ENCODE measurements at places on chromosomes 7 and 10.
A peak's percentile ranks its signal among the peaks of the same experiment; 100 is the strongest.

- no peak for DNase-seq
These were observed 67.4 kb downstream of the GBF1 start for GRCh38 chr10:102312683-102313082.

DNA sequence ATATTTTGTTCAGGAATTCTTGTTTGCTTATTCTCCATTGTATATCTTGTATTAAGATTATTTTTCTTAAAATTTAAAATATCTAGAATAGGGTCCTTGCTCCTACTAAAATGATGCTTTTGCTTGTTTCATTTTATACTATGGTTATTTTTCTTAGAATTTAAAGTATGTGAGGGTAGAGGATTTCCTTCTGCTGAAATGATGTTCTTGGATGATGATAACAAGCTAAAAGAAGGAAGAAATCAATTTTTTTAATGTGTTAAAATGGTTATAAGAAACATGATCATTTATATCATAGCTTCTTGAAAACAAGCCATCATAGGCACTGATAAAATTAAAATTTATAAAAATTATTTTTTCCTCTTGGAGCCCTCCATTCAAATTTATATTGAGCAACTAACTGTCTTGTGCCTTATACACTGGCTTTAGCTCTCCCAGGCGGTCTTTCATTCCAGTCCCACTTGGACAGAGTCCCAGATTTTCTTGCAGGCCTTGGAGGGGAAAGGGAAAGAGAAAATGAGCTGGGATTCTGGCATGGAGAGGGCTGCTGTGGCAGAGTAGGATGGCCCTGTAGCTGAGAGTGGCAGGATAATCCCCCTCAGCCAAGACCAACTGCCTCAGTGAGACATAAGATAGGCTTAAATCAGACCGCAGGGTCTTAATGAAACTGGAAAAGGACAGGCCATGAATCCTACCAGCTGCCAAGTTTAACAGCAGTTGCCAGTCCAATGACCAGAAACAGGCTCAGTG, 60.2 kb downstream of the DNAJB9 start:
- DNase-seq, result peak; percentile 27

- DNase-seq, result no peak
These were observed 114.8 kb downstream of the WDFY4 start for GRCh38 chr10:48799341-48800006.

DNA sequence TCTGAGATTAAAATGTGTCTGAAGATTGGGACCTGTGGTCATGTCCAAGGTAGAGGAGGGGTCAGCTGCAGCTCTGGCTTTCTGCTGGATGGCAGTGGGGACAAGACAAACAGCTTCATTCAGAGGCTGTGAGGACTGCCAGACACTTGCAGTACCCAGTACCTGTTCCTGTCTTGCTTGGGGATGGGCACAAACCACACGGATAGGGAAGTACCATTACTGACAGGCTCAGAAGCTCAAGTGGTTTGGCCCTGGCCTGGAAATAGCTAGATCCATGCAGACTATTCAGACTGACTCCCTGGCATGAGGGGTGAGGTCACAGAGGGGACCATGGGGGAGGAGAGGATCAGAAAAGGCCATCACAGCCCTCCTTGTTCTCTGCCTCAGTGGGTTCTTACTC, 56.0 kb upstream of the COMTD1 start:
- DNase-seq, result no peak

GRCh38 chr7:27124902-27125689, 5.5 kb downstream of the HOXA4 start:
- DNase-seq, result no peak

GRCh38 chr7:102220960-102221800, 65.5 kb upstream of the SH2B2 start:
- no peak for DNase-seq

GRCh38 chr7:75914655-75915415, at the start of gene POR:
TSS of gene POR (plus strand) at chr7:75915155. CDS start at chr7:75954002, 38,847 bp downstream.
- peak; percentile 98 for DNase-seq

GRCh38 chr7:72187179-72187578, 225.0 kb downstream of the CALN1 start:
- no peak for DNase-seq

DNA sequence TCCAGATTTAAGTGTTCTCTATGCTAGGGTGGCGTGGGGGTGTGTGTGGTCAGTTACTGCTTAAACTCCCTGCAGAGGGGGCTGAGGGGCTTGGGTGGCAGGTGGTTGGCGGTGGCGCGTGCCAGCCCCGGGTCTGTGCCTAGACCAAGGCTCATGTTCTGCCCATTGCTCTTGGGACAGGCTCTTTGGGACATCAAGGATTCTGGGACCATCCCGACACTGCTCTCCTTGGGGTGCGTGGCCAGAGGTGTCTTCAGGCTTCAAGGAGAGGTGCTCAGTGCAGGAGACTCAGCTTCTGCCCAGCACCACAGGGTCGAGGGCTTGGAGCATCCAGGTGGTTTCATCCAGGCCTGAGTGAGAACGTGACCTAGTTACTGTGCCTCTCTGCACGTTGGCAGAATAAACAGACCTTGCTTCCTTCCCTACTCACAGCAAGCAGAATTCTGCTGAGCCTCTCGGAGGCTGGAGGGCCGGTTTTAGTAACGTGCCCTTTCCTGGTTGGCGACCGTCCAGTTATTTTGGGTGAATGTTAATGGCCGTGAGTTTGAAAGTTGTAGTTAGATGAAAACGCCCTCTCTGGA, 39.9 kb downstream of the CAMK1D start:
- peak; percentile 61 for DNase-seq

DNA sequence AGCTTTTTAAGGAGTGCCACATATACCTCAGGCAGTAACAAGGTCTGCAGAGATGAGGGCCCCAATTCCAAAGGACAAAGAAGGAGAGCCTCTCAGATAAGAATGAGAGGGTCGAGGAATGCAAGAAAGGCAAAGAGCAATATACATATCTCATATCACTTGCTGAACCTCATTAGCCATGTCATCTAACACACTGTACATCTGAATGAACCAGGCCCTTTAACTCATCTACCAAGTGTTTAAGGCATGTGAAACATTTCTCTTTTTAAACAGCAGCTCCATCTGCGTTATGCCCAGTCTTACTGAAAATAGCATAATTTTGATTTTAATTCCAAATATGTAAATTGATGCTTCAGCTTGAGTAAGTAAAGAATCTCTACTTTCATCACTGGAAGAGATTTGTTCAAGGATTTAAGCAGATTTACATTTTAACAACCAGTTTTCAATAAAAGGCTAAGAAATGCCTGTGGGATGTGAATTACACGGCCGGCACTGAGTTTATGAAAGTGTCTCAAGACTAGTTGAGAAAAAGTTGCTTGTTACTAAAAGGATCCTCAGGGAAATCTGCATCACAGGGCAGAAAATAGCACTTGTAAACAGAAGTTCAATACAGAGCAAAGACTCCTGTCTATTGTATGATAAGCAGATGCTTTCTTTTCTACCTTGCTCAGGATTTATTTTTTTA, 123.8 kb upstream of the SLC26A5 start:
- DNase-seq, result no peak

DNA sequence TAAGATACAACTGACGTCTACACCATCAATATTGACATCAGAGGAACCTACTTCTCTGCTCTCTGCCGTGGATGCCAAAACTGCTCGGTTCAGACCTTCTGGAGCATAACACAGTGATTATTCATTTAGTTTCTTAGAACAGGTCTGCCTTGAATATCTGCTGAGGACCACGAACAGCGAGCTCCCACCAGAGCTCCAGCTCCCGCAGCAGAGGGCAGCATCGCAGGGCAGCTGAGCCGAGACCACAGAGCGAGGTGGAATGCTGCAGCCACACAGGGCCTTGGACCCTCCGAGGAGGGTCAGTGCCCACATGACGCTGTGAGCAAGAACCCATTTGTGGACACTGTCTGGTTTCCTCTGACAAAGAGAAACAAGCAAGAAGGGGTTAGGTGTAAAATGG, 6.8 kb downstream of the VIPR2 start:
- DNase-seq, result peak; percentile 11

- DNase-seq, result no peak
These were observed 4.3 kb downstream of the SNX8 start for GRCh38 chr7:2309889-2310331.

- no peak for DNase-seq
These were observed 239.2 kb downstream of the GRID1 start for GRCh38 chr10:86127274-86127819.

DNA sequence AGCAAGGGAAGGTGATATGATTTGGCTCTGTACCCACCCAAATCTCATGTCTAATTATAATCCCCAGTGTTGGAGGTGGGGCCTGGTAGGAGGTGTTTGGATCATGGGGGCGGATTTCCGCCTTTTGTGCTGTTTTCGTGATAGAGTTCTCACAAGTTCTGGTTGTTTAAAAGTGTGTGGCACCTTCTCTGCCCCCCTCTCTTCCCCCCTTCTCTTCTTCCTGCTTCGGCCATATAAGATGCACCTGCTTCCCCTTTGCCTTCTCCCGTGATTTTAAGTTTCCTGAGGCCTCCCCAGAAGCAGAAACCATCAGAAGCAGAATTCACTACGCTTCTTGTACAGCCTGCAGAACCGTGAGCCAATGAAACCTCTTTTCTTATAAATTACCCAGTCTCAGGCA, 21.1 kb downstream of the BTRC start:
- no peak for DNase-seq

GRCh38 chr7:35249537-35249907, 4.4 kb downstream of the TBX20 start:
- DNase-seq, result no peak

- DNase-seq, result no peak
These were observed 124.1 kb downstream of the CUL2 start for GRCh38 chr10:34966040-34966439.

GRCh38 chr10:6036861-6037321, 25.3 kb downstream of the IL2RA start:
- DNase-seq, result no peak

GRCh38 chr10:97574374-97575126, 2.0 kb downstream of the ANKRD2 start:
- peak; percentile 77 for DNase-seq

DNA sequence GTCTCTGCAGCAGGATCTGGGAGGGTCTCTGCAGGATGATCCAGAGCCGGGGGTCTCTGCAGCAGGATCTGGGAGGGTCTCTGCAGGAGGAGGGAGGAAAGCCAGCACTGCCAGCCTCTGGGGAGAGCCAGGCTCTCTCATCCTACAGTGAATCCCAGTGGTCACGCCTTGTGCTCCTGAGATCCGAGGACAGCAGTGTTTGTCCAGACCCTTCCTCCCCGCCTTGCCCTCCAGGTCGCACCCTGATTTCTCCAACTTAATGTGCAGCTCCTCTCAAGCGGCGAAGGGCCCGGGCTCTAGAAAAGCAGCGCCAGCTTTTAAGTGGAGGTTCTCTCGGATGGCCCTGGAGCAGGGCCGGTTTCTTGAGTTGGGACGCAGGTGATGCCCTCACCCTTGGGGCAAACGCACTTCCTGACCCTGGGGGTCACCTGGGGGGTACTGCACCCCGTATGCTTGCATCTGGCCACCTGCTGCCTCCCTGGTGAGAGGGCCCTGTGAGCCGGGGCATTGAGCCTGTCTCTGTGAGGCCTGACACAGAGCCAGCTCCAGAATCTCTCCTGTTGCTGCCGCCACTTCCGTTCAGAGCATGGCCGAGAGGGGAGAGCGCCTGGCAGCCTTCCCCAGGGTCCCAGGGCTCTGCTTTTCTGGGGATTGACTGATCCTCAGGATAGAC, 111.6 kb downstream of the ACTR3B start:
- DNase-seq, result no peak

DNA sequence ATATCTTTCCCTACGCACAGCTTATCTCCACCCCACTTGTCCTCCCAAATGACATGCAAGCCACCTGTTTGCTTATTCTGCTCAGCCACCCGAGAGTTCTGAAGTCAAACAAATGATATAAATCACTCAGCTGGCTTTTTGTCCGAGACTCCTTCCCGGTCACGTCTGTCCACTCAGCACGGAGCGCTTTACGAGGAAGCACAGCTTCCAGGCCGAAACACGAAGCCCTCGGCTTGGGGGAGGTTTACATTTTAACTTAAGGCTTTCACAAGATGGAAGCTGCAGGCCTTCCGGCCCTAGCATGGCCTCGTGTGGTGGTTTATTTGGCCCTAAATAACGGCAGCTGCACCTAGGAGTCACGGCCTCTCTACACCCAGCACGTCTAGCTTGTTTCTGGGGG, 60.1 kb upstream of the GNA12 start:
- no peak for DNase-seq

GRCh38 chr10:3178042-3178441, 5.5 kb upstream of the PITRM1 start:
- no peak for DNase-seq

GRCh38 chr7:37009125-37009675, 284.9 kb upstream of the AOAH start:
- DNase-seq, result no peak

DNA sequence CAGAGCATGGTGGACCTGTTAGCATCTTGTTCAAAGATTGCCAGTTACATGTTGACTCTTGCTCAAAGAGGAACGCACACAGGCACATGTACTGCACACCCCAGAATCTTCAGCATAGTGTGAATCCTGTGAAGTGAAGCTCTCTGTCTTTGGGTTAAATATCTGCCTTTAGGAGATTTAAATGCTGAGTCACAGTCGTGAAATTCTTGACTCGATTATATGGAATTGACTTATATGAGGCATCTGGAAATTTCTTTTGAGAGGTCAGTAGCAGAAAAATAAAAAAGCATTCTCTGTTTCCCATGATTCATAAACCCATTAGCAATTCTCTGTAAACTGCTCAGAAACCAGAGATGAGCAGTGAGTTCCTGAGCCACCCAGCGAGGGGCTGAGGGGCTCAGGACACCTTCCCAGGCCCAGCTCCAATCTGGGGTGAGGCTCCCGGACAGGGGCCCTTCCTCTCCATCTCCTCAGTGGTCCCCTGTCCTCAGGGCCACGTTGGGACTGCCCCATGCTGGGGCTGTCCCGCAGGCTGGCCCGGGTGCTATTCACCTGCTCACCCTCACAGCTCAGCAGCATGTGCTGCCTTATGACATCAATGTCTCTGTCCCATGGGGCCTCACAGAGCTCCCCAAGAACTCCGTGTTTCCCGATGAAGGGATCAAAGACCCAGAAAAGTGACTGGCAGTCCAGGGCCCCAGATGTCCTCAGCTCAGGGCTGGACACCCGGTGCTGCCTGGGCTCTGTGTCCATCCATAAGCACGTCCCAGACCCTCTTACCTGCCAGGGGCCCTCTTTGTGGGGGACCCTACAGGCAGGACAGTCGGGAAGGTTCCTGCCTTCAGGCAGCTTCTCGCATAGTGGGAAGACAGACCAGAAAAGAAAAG, 50.0 kb upstream of the INSIG1 start:
- DNase-seq, result no peak

- peak; percentile 20 for DNase-seq
These were observed 12.9 kb downstream of the BHLHA15 start for GRCh38 chr7:98223898-98224700.

DNA sequence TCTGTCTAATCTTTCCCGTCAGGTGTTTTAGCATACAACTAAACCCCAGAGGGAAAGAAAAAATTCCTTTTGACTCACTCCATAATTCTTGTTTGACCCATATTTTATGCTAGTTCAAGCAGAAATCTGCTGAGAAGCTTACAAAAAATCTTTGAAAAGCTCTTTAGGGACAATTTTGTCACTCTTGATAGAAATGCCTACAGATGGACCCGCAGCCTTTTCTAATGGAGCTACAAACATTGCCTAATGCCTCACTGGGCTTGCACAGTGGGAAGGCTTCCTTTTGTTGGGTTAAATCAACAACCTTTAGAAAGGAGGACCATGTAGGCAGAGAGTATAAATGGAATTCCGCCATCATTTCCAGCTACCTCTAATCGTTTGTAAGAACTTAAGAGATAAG, 344.5 kb downstream of the PCLO start:
- DNase-seq, result no peak

- DNase-seq, result no peak
These were observed 6.4 kb downstream of the ADCK2 start for GRCh38 chr7:140679186-140679585.
